CD4-positive, alpha-beta T cell treated with Interleukin-15 for 1 hour (primary cell): ENCODE measurements at places on chromosomes 4 and X.

- DNase-seq: no peak
Measured at GRCh38 chr4:10582059-10582686, 102.4 kb downstream of the CLNK start.

GRCh38 chr4:38562751-38563198 lies 101.2 kb upstream of the KLF3 start:
- DNase-seq: no peak

- no peak for DNase-seq
Measured at GRCh38 chr4:100087743-100088142, 102.5 kb downstream of the DDIT4L start.

GRCh38 chr4:5568931-5569330 lies 139.4 kb downstream of the EVC2 start:
- no peak for DNase-seq

DNA sequence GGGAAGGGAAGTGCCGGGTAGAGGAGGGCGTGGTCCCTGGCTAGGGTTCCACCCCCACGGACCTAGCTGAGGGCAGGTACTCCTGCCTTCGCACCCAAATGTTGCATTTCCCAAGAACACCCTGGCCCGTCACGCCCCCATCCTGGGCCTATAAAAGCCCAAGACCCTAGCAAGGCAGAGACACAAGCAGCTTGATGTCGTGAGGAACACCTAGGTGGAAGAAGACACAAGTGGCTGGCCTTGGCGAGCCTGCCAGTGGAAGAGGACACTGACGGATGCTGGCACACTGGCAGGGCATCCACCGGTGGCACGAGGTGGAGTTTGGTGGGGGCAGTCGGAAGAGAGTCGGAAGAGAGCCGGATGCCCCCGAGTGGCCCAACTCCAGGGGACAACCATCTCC lies 244.8 kb upstream of the CTSO start:
- DNase-seq: no peak

- DNase-seq: no peak
Measured at GRCh38 chr4:102439236-102439614, 61.9 kb upstream of the NFKB1 start.

DNA sequence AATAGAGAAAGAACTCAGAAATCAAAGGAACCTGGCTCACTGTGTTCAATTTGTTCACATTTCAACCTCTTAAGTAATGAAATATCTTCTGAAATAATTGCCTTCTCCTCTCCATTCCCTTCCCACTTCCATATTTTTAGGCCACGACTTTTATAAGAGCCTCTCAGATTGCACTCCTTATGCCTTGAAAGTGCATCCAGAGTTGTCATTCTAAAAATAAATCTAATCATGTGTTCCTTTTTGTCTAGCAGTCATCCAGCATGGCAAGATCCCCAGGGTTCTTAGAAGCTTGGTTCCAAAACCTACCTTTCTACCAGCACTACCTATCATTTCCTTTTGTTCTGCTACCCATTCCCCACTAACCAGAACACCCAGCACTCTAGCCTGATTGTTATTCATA lies 42.4 kb upstream of the RPA4 start:
- no peak for DNase-seq

- DNase-seq: no peak
Measured at GRCh38 chr4:185792384-185793115, 19.4 kb downstream of the SORBS2 start.

DNA sequence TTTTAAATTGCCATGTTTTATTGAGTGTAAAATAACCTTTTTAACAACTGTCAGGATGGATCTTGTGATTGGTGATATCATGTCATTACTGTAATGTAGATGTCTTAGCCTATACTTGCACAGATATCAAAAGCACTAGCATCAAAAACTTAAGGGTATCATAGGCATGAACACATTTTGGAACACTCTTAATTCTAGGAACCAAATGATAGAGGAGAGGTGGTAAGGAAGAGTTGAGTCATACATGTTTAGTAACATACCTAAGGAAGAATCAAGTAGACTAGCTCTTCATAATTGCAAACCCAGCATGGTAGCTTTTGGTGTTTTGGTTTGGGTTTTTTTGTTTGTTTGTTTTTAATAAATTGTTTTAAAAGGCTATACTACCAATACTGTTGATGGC lies 43.4 kb downstream of the SMARCAD1 start:
- no peak for DNase-seq

DNA sequence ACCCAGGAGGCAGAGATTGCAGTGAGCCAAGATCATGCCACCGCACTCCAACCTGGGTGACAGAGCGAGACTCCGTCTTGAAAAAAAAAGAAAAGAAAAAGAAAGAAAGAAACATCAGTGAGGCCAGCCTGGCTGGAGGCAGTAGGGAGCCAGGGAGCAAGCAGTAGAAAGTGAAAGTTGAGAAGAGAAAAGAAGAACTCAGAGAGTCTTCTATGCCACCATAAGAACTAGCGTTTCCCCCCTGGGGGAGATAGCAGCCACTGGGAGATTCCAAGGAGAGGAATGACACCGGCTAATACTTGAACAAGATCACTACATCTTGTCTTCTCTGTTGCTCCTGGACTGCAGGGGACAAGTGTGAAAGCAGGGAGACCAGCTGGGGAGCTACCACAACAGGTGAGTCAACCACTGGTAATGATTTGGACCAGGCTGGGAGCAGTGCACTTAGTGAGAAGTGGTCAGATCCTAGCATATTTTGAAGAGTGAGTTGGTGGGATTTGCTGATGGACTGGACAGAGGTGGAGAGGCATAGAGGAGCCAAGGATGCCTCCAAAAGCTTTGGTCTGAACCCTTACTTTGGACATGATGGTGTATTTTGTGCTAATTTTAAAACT lies 33.4 kb downstream of the SLC2A9 start:
- no peak for DNase-seq

DNA sequence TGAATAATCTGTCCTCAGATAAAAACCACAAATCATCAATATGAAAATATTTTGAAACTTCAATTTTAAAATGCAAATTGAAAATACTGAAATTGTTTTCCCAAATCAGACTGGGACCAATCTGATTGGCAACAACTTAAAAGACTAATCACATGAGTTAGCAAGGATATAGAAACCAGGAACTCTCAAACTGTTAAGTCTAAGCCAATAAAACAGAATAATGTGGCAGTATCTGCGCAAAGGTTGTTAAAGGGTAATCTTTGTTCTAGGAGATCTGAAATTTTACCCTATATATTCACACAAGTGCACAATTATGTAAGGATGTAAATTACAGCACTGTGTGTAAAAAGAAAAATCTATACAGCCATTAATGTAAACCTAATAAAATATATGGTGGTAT lies 29.7 kb downstream of the EIF4E start:
- DNase-seq: no peak

GRCh38 chr4:52311464-52312125 lies 260.5 kb downstream of the SPATA18 start:
- DNase-seq: no peak

DNA sequence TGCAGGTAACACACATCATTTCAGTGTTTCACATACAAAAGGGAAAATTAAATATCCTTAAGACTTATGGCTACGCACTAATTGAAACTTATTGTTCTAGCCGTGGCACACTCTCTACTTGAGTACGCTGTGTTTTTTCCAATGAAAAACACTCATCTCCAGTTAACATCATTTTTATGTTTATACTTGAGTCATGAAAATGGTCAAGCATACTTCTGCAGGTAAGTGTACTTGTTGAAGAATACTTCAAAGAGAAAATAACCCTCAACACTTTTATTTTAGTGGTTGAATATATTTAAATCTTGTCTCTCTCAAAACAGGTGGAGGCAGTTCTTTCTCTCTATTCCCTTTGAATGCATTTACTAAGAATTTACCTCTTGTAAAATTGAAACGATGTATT lies 538.7 kb upstream of the PCDH7 start:
- no peak for DNase-seq

DNA sequence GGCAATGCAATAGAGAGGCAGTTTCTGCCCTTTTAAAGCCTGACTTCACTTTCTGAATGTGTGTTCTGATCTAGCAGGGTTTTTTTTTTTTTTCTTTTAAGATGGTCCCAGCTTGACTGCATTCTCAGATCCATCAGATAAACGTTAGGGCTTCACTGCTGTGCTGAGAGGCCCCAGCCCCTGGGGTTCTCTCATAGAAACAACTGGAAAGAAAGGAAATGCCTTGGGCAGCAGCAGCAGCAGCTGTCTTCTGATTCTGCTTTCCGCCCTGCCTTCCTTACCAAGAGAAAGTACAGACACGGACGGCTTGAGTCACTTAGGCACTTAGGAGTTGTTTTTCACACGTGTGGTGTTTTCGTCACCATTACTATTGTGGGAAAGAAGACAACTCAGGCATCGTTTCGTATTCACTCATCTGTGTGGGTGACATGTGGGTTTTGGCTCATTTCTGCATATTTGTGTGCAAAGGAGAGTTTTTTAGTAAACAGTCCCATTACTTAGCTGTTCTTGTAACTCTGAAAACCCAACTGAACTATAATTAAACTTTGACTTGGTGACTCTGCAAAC lies 172.0 kb downstream of the PTTG2 start:
- DNase-seq: peak; percentile 64

DNA sequence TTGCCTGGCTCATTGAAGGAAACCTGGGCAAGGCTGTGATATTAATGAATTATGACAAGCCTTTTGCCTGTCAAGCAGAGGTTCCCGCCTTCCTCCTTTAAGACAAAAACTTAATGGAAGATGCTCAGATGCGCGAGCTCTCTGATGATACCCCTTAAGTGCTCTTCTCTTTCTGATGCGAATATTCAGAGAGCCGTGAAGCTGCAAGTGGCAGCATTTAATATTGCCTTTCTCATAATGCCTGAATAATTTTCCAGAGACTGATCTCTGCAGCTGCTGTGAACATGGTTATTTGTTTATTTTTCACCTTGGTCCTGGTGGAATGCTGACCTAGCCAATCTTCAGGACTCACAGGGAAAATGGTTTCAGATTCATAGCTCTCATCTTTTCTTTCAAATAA lies 251.8 kb downstream of the TENM3 start:
- no peak for DNase-seq

DNA sequence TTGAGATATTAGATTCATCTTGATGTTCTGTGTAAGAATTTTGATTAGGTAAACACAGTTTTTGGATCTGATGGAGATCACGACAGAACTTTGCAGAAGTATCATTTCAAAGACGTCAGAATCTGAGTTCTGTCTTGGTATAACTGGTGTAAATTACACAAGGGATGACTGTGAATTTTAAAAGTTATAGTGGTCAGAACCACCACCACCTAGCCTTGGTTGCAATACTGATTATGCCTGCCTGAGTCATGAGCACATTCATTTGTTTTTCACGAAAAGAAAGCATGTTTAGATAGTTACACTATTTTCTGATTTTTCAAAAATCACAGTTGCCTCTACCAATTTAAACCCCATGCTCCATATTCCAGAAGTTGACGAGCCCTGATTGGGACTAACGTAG lies 54.8 kb downstream of the ZFX start:
- DNase-seq: no peak

GRCh38 chrX:71057848-71058530 lies 10.1 kb downstream of the SNX12 start:
- no peak for DNase-seq

DNA sequence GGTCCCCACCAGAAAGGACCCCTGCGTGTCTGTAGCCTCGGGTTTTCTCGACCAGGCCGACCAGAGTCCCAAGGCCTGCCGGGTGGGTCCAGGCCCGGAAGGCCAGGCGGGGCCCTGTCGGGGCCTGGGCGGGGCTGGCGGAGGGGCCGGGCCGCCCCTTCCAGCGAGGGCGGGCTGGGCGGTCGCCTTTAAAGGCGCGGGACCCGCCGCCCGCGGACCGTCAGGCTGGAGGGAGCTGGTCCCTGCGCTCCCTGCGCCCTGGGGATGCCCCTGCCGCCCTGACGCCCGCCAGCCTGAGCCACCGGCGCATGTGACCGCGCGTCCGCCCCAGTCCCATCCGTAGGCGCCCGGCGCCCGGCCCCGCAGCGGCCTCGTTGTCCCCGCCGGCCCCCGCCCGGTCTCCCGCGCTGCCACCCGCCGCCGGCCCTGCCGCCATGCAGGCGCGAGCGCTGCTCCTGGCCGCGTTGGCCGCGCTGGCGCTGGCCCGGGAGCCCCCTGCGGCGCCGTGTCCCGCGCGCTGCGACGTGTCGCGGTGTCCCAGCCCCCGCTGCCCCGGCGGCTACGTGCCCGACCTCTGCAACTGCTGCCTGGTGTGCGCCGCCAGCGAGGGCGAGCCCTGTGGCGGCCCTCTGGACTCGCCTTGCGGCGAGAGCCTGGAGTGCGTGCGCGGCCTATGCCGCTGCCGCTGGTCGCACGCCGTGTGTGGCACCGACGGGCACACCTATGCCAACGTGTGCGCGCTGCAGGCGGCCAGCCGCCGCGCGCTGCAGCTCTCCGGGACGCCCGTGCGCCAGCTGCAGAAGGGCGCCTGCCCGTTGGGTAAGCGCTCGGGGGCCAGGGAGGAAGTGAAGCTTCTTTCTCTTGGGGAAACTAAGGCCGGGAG lies at the start of gene HTRA3:
Gene HTRA3 (plus strand): TSS at position 220 of the 883 bp plus-strand sequence. CDS start 215 bp downstream, at position 435.
- no peak for DNase-seq

DNA sequence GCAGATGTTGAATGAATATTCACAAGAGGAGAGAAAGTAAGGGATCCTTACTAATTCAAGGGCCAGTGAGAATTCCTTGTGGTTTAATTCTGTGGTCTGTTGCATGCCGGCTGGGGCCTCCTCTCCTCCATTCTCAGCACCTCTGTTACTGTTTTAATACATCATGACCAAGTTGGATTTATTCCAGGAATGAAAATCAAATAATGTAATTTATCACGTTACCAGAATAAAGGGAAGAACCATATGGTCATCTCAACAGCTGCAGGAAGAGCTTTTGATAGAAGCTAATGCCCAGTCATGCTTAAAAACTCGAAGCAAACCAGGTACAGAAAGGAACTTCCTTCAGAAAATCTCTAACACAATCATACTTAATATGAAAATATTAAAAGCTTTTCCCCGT lies 54.1 kb downstream of the GRK4 start:
- no peak for DNase-seq

DNA sequence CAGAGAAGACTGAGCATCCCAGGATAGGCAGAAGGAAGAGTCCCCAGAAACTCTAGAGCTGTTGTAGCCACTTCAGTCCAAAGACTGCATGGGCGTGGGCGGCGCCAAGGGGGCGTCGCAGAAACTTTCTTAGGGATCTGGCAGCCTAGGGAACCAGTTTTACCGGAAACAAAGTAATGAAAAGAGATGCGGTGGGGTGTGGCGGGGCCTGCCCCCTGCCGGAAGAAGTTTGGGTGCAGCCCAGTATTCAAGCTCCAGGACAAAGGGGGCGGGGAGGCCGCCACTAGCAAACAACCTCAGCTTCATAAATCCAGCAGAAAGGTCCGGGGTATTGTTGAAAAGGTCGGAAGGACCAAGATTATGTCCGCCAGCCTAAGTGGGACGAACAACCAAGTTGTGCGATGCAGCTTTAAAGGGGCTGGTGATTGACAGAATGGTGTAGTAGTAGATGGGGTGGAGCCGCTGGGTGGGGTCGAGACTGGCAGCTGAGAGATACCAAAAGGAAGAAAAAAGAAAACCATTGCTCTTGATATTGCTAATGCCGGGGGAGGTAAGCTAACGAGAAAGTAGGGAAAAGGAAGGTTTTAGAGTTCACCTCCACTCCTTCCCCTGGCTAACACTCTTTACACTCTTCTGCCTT lies 190.5 kb downstream of the RRAGB start:
- DNase-seq: peak; percentile 40

- DNase-seq: no peak
Measured at GRCh38 chr4:94211861-94212260, 4.2 kb downstream of the SMARCAD1 start.
